ENCODE measurements at places on chromosomes 12 and 14. TPM values are rescaled to one million over a fixed set of nuclear protein-coding genes. Genes with fewer than 3 reads are reported as not detected.

DNA sequence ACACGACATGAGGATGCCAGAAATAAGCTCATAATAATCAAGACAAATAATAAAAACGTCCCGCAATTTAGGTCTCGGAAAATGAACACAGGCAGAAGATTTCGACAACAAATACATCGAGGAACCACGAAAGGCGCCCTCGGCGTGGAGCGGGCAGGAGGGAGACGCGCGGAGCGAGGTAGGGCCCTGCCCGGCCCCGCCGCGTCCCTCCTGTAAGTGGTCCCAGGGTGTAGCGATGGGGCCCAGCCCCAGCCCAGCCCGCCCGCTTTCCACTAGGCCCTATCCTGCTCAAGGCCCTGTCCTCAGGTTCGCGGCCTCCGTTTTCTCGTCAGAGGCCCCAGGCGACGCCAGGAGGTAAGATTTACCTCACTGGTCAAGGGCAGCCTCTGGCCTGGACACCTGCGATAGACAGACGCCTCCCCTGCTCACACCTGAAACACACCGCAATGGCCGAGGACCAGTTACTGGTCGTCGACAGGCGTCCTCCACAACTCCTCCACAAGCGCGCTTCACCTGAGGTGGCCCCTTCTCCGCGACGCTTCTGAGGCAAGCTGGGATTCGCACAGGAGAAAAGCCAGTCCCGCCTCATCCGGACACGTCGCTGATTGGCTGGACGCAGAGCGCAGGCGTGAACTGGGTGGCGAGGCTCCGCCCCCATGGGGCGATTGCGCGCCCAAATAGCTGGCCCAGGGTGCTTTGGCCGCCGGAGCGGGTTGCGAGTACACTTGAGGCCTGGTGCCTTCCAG is at the start of gene SYCP3:
SYCP3 (minus strand) TSS at position 543 of the 746 bp plus-strand sequence. CDS start 1,527 bp downstream, outside the sequence.
- no peaks in the 10 kb centered on the region for H3K27me3 ChIP-seq
- peaks cover 15% of the 10 kb centered on the region for H3K36me3 ChIP-seq
- H3K4me3 ChIP-seq, result no peak within 1 kb of the TSS
- H3K27ac ChIP-seq, result no peak within 1 kb of the TSS
- DNase-seq, result no peak

DNA sequence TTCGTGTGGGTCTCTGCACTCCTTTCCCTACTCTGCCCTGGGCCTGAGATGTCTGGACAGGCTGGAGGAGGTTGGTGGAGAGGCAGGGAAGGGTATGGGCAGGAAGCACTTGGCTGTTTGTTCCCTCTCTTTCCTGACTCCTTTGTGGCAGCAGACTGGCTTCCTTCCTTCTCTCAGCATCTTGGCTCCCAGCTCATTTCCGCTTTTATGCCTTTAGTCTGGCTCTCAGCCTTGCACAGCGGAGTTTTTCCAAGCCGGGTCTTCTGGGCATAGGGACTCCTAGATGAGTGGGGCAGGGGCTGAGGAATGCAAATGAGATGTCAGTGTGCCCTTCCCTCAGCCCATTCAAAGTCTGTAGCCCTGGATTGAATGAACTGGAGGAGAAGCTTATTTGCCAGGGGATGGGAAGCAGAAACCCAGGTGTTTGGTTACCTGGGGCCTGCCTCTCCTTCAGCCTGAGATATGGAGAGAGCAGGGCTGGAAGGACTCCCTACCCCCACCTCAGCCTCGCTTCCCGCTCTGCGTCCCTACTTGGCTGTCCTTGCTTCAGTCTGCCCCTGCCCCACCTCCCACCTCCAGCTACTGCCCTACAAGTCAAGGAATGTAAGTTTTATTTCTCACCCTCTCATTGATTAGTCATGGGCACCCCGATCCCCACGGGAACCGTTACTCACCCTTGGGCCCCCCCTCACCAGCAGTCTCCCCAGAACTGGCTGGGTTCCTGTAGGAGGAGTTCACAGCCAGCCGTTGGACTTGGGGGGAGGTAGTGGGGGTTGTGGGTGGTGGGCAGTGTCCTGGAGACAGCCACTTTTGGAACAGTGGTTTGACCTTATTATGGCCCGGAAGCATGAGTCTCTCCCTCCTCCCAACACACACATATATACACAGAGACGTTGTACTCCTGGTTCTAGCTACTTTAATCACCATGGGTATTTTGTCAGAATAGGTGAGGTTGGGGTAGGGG is 9.3 kb upstream of the ITGA5 start:
- no peak for DNase-seq
- H3K27me3 ChIP-seq, result no peaks in the 10 kb centered on the region
- peaks cover 21% of the 10 kb centered on the region for H3K4me1 ChIP-seq

DNA sequence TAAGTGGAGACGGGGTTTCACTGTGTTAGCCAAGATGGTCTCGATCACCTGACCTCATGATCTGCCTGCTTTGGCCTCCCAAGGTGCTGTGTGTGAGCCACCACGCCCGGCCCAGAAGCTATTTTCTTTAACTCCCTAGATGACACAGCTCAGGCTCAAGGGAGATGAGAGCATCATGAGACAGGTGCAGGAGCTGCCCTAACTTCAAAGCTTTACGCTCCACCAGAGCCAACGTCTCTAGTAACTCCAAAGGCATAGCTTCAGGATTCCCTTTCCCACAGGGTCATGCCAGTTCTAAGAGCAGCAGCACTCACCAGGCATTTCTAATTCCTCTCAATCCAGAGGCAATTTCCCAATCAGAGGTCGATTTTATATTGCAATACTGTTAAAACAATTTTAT is 21.0 kb downstream of the NDUFA12 start:
- no peak for DNase-seq
- peaks cover 56% of the 10 kb centered on the region for H3K4me1 ChIP-seq
- no peaks in the 10 kb centered on the region for H3K27me3 ChIP-seq
- H3K27ac ChIP-seq, result no peak overlapping the region
- H3K36me3 ChIP-seq, result peaks cover 12% of the 10 kb centered on the region

GRCh38 chr14:94132285-94132887 is 3.0 kb upstream of the IFI27L2 start:
- peaks cover 18% of the 10 kb centered on the region for H3K4me1 ChIP-seq
- no peak overlapping the region for H3K27ac ChIP-seq
- peaks cover 4% of the 10 kb centered on the region for H3K36me3 ChIP-seq

DNA sequence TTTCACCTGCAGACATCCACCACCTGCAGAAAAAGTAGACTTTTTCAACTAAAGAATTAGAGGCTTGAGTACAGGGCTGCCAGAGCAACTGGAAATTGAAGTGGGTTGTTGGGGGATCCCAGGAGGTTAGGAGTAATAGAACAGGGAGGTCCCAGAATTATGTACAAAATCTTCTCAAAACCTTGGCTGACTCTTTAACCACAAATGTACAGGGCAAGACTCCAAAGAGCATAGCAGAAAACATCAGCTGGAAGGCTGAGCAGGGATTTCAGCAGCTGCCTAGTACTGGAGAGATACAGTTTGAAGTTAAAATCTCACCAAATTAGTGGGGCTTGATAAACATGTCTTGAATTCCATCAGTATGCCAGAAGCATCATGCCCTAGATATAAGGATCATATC is 191.6 kb downstream of the CRADD start:
- no peaks in the 10 kb centered on the region for H3K4me1 ChIP-seq
- DNase-seq, result no peak
- H3K27me3 ChIP-seq, result no peaks in the 10 kb centered on the region
- H3K36me3 ChIP-seq, result peaks cover 18% of the 10 kb centered on the region
- H3K27ac ChIP-seq, result no peak overlapping the region

GRCh38 chr14:79656496-79656895 is 554.8 kb downstream of the DIO2 start:
- no peak for DNase-seq
- no peaks in the 10 kb centered on the region for H3K36me3 ChIP-seq
- H3K27ac ChIP-seq, result no peak overlapping the region
- no peak overlapping the region for H3K4me3 ChIP-seq

- peaks cover 17% of the 10 kb centered on the region for H3K36me3 ChIP-seq
- no peak overlapping the region for H3K27ac ChIP-seq
- no peak overlapping the region for H3K4me3 ChIP-seq
- H3K4me1 ChIP-seq, result peaks cover 28% of the 10 kb centered on the region
Measured at GRCh38 chr12:108700833-108701541, 30.3 kb downstream of the CORO1C start.

DNA sequence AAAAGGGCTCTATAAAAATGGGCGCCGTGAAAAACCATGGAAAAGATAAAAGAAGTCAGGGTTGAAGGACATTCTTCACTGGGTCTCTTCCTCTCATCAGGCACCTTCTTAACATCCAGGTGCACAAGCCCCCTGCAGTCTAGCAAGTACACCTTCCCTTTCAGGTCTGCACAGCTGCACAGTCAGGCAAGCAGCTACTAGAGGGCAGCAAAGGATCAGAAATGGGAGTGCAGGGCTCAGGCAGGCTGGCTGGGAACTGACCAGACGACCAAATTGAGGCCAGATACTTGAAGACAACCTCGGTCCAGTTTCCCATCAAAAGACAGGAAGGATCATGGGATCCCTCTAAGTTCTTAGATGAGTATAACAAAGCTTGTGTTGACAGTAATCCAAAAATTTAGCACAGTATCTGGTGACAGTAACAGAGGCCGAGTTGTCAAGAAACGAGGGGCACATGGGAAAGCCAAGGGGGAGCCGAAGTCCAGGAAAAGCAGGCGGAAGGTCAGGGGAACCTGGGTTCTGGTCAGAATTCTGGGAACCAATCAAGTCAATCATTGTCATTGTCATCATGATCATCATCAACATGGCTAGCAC is 10.1 kb upstream of the GRIP1 start:
- no peaks in the 10 kb centered on the region for H3K27me3 ChIP-seq
- H3K4me3 ChIP-seq, result no peak overlapping the region
- DNase-seq, result peak; percentile 50
- H3K4me1 ChIP-seq, result peaks cover 2% of the 10 kb centered on the region
- no peak overlapping the region for H3K27ac ChIP-seq

- DNase-seq, result no peak
- H3K27ac ChIP-seq, result no peak overlapping the region
- no peak overlapping the region for H3K4me3 ChIP-seq
- H3K36me3 ChIP-seq, result no peaks in the 10 kb centered on the region
Measured at GRCh38 chr12:85807730-85808129, 28.5 kb downstream of the RASSF9 start.

Gene RERGL
- not detected for total RNA-seq

Gene TAS2R42
- total RNA-seq, result not detected

GRCh38 chr14:60723116-60723906 is 840 bp downstream of the SIX4 start:
- no peaks in the 10 kb centered on the region for H3K36me3 ChIP-seq
- H3K4me3 ChIP-seq, result peak overlapping the region; percentile 78
- peaks cover 19% of the 10 kb centered on the region for H3K4me1 ChIP-seq
- H3K27ac ChIP-seq, result no peak overlapping the region
- peak; percentile 50 for DNase-seq

- DNase-seq, result no peak
- H3K27ac ChIP-seq, result no peak overlapping the region
- peaks cover 3% of the 10 kb centered on the region for H3K4me1 ChIP-seq
- no peaks in the 10 kb centered on the region for H3K36me3 ChIP-seq
- no peaks in the 10 kb centered on the region for H3K27me3 ChIP-seq
Measured at GRCh38 chr12:103462675-103463074, 33.1 kb downstream of the C12orf42 start.

DNA sequence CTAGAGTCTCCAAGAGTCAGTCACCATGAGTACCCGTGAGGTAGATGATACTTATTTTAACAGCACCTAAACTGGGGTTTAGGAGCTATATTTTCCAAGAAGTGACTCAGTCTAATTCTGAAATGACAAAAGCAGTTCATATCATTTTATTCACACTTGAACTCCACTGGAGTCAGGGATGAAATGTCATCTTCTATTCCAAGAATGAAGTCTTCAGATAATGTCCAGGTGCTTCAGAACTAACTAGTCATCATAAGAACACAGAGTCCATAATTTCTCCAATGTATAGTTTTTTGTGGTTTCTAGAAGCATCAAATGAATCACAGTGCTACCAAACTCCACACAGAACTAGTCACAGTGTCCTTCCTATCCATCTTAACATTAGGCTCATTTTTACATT is 13.3 kb downstream of the DNM1L start:
- H3K4me3 ChIP-seq, result no peak overlapping the region
- no peak overlapping the region for H3K27ac ChIP-seq
- no peaks in the 10 kb centered on the region for H3K27me3 ChIP-seq
- no peak for DNase-seq
- H3K4me1 ChIP-seq, result peaks cover 32% of the 10 kb centered on the region
- peaks cover 8% of the 10 kb centered on the region for H3K36me3 ChIP-seq

- no peak for DNase-seq
- H3K27me3 ChIP-seq, result no peaks in the 10 kb centered on the region
- H3K27ac ChIP-seq, result no peak overlapping the region
Measured at GRCh38 chr12:50314636-50315312, 31.5 kb upstream of the LIMA1 start.

Gene KRT71
- not detected for total RNA-seq

GRCh38 chr12:42541965-42542364 is 47.6 kb downstream of the PRICKLE1 start:
- H3K4me3 ChIP-seq, result no peak overlapping the region
- no peaks in the 10 kb centered on the region for H3K4me1 ChIP-seq
- H3K36me3 ChIP-seq, result no peaks in the 10 kb centered on the region
- no peak overlapping the region for H3K27ac ChIP-seq

Gene SCN8A
- total RNA-seq, result 0.50 TPM

DNA sequence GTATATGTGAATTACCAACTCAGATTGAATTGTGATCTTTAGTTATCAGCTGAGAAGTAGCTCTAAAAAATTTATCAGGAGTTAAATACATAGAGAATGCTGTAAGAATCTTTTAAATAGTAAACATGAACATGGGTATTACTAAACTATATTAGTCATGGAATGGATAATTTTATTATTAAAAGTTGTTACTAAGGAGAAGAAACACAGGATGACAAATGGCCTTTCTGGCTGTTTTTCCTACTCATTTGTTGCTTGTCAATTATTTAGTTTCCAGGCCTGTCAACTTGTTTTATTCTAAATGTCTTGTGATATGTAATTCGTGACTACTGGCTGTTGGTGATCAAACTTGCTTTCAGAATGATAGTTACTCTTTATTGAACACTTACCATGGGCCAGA is 58.7 kb downstream of the KTN1 start:
- H3K4me3 ChIP-seq, result no peak overlapping the region
- peaks cover 18% of the 10 kb centered on the region for H3K36me3 ChIP-seq
- H3K4me1 ChIP-seq, result no peaks in the 10 kb centered on the region
- no peak overlapping the region for H3K27ac ChIP-seq
- no peaks in the 10 kb centered on the region for H3K27me3 ChIP-seq

DNA sequence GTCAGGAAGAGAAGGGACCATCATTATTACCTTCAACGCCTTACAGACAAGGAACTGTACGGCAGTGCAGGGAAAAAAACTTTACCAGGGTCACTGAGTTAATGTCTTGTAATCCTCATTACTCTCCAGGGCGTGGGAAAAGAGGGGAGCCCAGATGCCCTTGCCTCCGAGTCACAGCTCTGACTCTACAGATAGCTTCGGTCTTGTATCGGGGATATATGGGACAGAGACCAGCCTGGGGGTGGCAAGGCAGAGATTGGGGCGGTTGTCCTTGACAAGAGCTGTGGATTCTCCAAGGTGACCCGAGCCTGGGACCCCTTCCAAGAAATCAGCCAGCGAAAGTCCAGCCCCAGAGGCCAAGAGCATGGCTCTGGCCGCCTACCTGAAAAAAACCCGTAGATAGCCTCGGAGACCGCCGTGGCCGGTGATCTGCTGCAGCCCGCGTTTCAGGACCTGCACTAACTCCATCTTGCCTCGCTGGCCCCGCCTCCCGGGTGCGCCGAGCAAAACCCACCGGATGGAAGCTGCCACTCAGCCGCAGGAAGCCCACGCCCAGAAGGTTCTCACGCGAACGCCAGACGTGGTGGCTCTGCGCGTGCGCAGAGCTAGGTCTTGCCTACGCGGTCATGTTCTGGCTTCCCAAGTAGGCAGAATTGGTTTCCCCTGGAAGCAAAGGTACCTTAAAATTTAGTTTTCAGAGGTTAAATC is at the start of gene NDUFA12:
NDUFA12 (minus strand) TSS at position 485 of the 708 bp plus-strand sequence; CDS start at position 468, 17 bp downstream.
- peak within 1 kb of the TSS; percentile 89 for H3K4me3 ChIP-seq
- peak; percentile 97 for DNase-seq
- H3K4me1 ChIP-seq, result peaks cover 51% of the 10 kb centered on the region
- peak within 1 kb of the TSS; percentile 86 for H3K27ac ChIP-seq
- peaks cover 35% of the 10 kb centered on the region for H3K36me3 ChIP-seq
- H3K27me3 ChIP-seq, result no peaks in the 10 kb centered on the region

Measured in activated naive CD4-positive, alpha-beta T cell treated with anti-CD3 and anti-CD28 coated beads for 36 hours (primary cell).